A549 treated with CpdA at 1 μM for 4 hours (cell line): ENCODE measurements at places on chromosomes 12 and 14. TPM values are rescaled to one million over a fixed set of nuclear protein-coding genes. Genes with fewer than 3 reads are reported as not detected.

The ANKRD33 gene
- 0.08 TPM in 1 of 5 replicates, not detected in the others for total RNA-seq

The VWF gene
- 0.09 to 0.48 TPM (median 0.15 TPM) in 5 replicates for total RNA-seq

The FSCB gene
- not detected in 5 replicates for total RNA-seq

The BEGAIN gene
- 8.2 to 15.0 TPM (median 11.0 TPM) in 5 replicates for total RNA-seq

The TAS2R9 gene
- not detected in 5 replicates for total RNA-seq

The RABGGTA gene
- total RNA-seq, result 15.9 to 17.8 TPM (median 17.5 TPM) in 5 replicates

The RHEBL1 gene
- total RNA-seq, result 5.1 to 6.3 TPM (median 5.6 TPM) in 5 replicates

The ART4 gene
- total RNA-seq, result not detected in 5 replicates

The RNF212B gene
- total RNA-seq, result not detected in 5 replicates

The ACRBP gene
- total RNA-seq, result 0.10 to 0.24 TPM (median 0.18 TPM) in 4 of 5 replicates, not detected in the other

The SIX1 gene
- 6.1 to 8.5 TPM (median 7.8 TPM) in 5 replicates for total RNA-seq

The ARHGEF25 gene
- 4.8 to 7.0 TPM (median 6.8 TPM) in 5 replicates for total RNA-seq

The CCT2 gene
- total RNA-seq, result 284 to 390 TPM (median 299 TPM) in 5 replicates

The FLRT2 gene
- total RNA-seq, result 3.3 to 5.0 TPM (median 3.8 TPM) in 5 replicates

The ZNF385A gene
- 14.3 to 21.0 TPM (median 18.8 TPM) in 5 replicates for total RNA-seq

The JAG2 gene
- 16.8 to 25.0 TPM (median 21.5 TPM) in 5 replicates for total RNA-seq

The KRT78 gene
- total RNA-seq, result 0.06 TPM in 1 of 5 replicates, not detected in the others

The SERPINA9 gene
- total RNA-seq, result 0.03 TPM in 1 of 5 replicates, not detected in the others

The GUCY2C gene
- 0.01 TPM in 1 of 5 replicates, not detected in the others for total RNA-seq

The RPS6KL1 gene
- total RNA-seq, result 0.23 to 0.82 TPM (median 0.50 TPM) in 5 replicates

The MYF6 gene
- not detected in 5 replicates for total RNA-seq

The RPGRIP1 gene
- 0.21 to 0.51 TPM (median 0.34 TPM) in 5 replicates for total RNA-seq

The CLBA1 gene
- total RNA-seq, result 13.6 to 17.5 TPM (median 15.7 TPM) in 5 replicates

The ZFHX2 gene
- total RNA-seq, result 0.77 to 2.4 TPM (median 1.7 TPM) in 5 replicates

The DBX2 gene
- not detected in 5 replicates for total RNA-seq

The LTBP2 gene
- 9.6 to 16.4 TPM (median 10.6 TPM) in 5 replicates for total RNA-seq

The RAD51AP1 gene
- total RNA-seq, result 16.5 to 25.1 TPM (median 18.3 TPM) in 5 replicates

The TSPAN19 gene
- 0.31 TPM in 1 of 5 replicates, not detected in the others for total RNA-seq

The SP7 gene
- total RNA-seq, result 0.02 to 0.06 TPM in 2 of 5 replicates, not detected in the others

The WNT5B gene
- 1.4 to 2.9 TPM (median 2.1 TPM) in 5 replicates for total RNA-seq

The GRIP1 gene
- 0.71 to 6.3 TPM (median 4.1 TPM) in 5 replicates for total RNA-seq

The SLC25A21 gene
- total RNA-seq, result 0.58 to 1.6 TPM (median 1.2 TPM) in 5 replicates

The TTC9 gene
- 1.8 to 2.1 TPM (median 2.0 TPM) in 5 replicates for total RNA-seq

The KRT6B gene
- total RNA-seq, result 0.06 TPM in 1 of 5 replicates, not detected in the others

The LHX5 gene
- 0.02 TPM in 1 of 5 replicates, not detected in the others for total RNA-seq

The PPM1A gene
- 36.5 to 47.5 TPM (median 39.1 TPM) in 5 replicates for total RNA-seq

The RFX4 gene
- not detected in 5 replicates for total RNA-seq

The C12orf56 gene
- 0.03 to 0.30 TPM (median 0.15 TPM) in 4 of 5 replicates, not detected in the other for total RNA-seq

The CD163L1 gene
- 0.26 to 0.93 TPM (median 0.49 TPM) in 5 replicates for total RNA-seq

The KRT71 gene
- total RNA-seq, result not detected in 5 replicates

The CIDEB gene
- total RNA-seq, result 0.18 to 0.50 TPM (median 0.32 TPM) in 5 replicates
